ENCODE measurements at places on chromosomes 13 and 19.

DNA sequence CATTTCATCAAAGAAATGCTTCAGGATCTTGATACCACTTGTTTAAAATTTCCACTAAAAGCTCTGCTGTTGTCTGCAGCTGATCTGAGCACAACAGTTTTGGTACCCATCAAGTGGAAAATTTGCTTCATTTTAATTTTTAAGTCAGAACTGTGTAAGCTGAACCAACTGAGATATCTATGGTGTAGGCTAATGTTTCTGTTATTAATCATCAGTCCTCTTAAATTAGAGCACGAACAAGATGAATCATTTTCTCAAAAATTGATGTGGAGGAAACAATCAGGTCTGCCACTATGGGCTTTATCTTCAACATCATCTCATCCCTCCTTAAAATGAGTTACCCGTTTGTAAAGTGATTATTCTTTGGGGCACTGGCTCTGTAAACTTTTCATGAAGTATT is 221.5 kb upstream of the NBEA start:
- no peak for DNase-seq

GRCh38 chr19:53655042-53655665 is 23.4 kb downstream of the DPRX start:
- DNase-seq: no peak

DNA sequence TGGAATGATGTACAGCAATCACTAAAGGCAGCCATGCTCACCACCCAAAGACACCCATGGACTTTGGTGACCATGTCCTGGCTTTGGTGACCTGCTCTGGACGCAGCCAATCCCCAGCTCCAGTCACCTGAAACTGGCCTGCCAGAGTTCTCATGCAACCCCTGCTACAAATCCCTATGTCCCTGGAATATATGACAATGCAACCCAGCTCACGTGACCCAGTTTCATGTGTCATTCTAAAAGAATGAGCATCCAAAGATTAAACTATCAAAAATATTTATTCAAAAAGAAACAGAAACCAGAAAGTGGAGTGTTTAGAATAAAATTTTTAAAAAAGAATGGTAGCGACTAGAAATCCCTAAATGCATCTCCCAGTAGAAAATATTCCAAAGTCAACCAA is 203.3 kb upstream of the IRS2 start:
- no peak for DNase-seq

GRCh38 chr13:39836038-39836437 is 180.6 kb downstream of the COG6 start:
- no peak for DNase-seq

- no peak for DNase-seq
These were observed 16.8 kb downstream of the ZNF431 start for GRCh38 chr19:21158523-21159135.

- DNase-seq: no peak
These were observed 10.9 kb downstream of the EXOC3L2 start for GRCh38 chr19:45234089-45234869.

GRCh38 chr13:81148822-81149221 is 807.9 kb upstream of the SPRY2 start:
- no peak for DNase-seq

- no peak for DNase-seq
These were observed 26.9 kb downstream of the SIPA1L3 start for GRCh38 chr19:37933937-37934358.

DNA sequence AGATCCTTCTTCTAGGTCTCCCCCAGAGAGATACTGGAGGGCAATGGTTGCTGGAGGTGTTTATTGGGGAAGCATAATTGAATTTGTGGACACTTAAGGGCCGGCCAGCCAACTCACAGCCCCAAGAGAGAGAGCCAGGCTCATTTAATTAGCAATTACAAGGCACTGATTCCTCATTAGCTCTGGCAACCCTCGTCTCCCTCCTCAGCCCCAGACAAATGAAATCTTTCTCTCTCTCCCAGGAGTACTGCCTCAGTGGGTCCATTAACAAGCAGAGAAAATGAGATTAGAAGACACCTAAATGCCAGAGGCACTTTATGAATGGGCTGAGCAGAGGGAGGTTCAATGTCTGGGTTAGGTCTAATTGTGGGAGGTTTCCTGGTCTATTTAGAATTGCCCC is 19.0 kb upstream of the FEM1A start:
- no peak for DNase-seq

DNA sequence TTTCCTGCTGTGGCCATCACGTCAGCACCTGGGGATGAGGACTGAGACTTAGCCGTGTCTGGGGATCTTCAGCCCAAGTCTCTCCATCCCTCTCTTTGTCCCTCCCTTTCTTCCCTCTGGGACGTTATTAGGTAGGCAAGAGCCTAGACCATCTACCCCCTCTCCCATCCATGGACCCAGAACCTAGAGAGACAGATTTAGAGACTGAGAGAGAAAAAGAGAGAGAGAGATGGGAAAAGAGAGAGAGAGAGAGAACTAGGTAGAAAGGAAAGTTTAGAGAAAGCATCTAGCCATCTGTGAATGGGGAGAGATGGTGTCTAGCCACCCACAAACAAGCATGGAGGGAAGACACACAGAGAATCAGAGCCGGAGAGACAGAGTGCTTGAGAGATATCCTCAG is 473 bp downstream of the KLK4 start:
- no peak for DNase-seq

DNA sequence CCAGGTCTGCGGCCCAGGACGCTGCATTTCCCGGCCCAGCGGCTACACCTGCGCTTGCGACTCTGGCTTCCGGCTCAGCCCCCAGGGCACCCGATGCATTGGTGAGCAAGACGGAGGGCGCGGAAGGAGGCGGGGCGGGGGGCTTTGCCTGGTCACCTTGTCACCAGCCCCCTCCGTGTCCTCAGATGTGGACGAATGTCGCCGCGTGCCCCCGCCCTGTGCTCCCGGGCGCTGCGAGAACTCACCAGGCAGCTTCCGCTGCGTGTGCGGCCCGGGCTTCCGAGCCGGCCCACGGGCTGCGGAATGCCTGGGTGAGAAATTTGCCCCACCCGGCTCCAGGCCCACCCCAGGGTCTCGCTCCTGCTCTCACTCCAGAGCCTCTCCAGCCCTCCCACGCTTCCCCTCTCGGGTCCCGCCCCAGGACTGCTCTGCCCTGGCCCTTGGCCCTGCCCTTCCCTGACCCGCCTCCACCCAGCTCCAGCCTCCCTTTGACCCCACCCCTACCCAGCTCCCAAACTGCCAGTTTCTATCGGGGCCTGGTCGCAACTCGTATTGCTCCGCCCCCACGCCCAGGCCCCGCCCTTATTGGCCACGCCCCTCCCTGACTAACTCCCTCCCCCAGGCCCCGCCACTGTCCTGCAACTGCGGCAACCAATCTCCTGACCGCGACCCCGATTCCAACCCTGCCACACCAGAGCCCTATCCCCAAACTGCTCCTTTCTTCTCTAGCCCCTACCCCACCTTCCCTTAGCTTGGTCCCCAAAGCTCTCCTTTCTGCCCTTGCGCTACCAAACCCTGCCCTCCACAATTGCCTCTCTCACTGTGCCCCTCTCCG is 8.6 kb downstream of the LTBP4 start:
- DNase-seq: no peak

DNA sequence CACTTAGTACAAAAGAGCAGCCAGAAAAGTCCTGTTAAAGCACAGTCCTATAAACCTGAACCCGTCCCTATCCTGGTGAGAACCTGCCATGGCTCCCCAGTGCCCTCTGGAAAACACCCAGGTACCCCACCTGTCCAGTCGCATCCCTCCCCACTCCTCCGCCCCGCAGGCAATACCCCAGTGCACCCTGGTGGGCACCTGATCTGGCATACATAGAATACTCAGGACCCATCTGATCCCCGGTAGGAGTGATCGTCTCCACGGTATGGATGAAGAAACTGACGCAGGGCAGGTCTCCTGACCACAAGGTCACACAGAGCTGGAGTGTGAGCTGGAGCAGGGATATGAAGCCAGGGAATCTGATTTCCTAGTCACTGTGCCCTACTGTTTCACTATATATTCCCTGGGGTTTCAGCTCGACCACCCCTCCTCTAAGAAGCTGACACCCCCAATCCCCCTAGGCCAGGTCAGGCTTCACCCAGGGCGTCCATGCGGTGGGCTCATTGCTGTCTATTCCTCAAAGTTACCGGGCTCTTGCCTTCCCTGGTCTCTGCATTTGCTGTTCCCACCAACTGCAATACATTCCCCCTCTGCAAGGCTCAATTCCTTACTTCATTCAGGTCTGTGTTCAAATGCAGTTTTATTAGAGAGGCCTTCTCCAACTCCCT is 12.6 kb downstream of the FBXO46 start:
- no peak for DNase-seq

DNA sequence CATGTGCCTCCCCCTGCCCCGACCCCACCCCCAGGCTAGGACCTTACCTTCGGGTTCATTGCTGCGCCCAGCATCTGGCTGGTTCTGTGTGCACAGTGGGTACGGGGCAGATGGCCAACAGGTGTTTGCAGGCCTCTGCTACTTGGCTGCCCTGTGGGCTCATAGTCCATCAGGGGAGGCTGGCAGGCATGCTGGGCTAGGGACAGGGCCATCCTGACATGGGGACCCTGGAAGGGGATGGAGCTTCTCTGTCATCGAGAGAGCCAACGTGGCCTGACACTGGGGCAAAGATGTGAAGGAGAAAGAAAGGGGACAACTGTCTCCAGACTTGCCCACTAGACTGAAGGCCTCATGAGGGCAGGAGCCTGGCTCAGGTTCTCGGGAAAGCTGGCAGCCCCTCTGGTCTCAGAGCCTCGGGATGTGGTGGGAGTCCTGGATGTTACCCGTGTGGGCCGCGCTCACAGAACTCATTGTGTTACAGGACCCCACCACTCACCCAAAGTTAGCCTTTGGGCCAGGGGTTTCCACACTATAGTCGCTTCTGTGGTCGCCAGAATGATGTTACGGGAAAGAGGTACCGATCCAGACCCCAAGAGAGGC is 4.7 kb downstream of the ZNF536 start:
- no peak for DNase-seq

- DNase-seq: no peak
These were observed 1066.7 kb upstream of the ATXN8OS start for GRCh38 chr13:69040898-69041297.

GRCh38 chr13:52411629-52412028 is 5.7 kb upstream of the THSD1 start:
- DNase-seq: no peak

DNA sequence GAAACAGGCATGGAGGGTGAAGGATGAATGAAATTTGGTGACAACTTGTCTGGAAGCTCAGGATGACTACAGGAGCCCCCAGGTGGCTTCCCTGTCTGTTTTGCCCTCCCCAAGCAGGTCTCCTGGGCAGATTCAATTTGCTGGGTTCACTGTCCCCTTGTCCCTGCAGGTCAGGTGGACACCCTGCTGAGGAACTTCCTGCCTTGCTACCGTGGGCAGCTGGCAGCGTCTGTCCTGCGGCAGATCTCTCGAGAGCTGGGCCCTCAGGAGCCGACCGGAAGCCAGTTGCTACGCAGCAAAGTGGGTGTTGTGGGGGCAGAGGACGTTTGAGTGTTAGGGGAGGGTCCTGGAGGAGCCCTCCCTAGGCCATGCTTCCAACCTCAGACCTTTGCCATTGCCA is 19.1 kb downstream of the PGLS start:
- DNase-seq: no peak

GRCh38 chr13:24443366-24443765 is 69.2 kb downstream of the PARP4 start:
- no peak for DNase-seq

GRCh38 chr13:26011996-26012821 is 39.6 kb downstream of the SHISA2 start:
- no peak for DNase-seq

- peak; percentile 37 for DNase-seq
These were observed 4.2 kb upstream of the ZSCAN4 start for GRCh38 chr19:57664269-57665127.

DNA sequence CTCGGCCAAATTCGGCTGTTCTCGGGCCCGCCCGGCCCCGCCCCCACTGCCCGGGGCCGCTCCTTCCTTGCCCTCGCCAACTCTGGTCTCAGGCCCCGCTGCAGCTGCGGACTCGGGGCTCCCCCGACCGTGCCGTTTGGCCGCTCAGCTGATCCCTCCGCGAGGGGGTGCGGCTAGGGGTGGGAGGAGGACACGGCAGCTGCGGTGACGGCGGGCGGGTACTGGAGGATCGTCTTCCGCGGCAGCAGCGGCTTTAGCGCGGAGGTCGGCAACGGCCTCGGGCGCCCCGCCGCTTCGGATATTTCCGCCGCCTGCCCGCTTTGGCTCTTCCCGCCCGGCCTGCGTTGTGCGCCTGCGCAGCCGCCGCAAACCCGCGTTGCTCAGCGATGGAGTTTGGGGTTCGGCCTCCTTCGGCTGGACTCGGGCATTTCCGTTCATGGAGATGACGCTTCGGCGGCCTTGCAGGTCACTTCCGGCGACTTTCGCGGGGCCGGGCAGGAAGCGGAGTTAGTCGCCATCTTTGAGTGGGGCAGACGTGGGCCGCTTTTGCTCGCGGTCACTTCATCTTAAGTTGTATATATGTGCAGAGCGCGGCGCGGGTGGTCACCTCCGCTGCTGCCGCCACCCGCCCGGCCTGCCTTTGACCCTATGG is 338 bp upstream of the UBE2M start:
- DNase-seq: peak; percentile 99

DNA sequence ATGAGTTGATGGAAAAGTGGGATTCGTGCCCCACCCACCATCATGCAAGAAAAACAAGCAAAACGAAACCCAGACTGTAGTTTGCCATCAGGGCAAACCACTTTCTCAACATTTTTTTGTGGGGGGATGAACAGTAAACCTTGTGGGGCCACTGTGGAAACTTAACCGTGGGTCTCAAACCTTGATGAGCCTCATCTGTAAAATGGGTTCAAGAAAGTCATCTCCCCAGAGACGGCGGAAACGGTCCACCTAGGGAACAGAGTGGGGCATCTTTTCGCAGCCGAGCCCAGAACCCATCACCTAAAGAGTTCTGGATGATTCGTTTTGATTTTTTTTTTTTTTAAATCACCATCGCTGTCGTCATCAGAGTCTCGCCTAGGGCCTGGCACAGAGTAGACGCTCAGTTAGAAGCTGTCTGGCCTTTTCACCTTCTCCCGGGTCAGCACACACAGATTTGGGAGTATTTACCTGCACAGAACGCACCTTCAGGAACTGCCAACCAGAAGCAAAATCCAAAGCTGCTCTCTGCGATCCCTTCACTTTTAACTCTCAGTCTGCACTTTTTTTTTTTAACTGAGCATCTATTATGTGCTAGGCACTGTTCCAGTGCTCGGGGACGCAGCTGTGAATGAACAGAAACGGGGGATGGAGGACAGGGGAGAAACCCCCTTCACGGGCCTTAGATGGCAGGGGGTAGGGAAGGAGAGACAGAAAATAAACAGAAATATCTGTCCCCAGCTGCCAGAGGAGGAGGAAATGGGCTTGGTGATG is 69.8 kb downstream of the CELF5 start:
- no peak for DNase-seq

GRCh38 chr13:78657699-78658629 is 991 bp downstream of the OBI1 start:
- no peak for DNase-seq

GRCh38 chr13:36829753-36830152 is 10.7 kb downstream of the RFXAP start:
- DNase-seq: no peak
